ENCODE measurements at places on chromosomes 5 and 9. TPM values are rescaled to one million over a fixed set of nuclear protein-coding genes. Genes with fewer than 3 reads are reported as not detected.

The LCN12 gene
- 1.4 TPM for total RNA-seq

DNA sequence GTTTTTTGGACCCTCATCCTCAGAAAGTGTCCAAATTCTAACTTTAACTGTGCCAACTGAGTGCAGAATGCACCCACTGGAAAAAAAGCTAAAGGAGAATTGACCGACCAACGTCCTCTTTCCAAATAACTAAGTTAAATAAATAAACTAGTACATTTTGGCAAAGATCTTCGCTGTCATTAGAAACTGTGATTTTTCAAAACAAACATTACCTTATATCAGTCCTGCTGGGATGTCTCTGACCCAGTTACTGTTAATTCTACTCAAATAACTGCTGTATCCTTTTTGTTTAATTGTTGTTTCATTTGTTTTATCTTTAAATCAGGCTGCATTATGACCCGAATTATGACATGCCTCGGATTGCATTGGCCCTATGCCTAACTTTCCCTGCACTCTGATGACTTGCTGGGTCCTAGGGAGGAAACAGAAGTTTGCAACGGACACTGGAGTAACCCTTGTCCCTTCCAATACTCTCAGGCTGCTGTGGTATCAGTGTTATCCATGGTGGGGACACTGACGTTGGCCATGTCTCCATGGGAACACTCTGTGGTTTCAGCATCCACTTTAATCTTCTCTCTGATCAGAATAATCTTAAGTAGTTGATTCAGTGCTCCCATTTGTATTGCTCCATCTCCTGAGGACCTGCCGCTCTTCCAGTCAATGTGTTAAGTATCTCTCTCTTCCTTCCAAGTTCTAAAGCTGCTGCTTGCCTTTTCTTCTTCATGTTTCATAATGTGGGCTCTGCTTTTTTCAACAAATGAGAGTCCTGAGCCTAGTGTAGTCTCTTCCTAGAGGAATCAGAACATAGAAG, 11.1 kb upstream of the IFNA5 start:
- H3K27me3 ChIP-seq, result peaks cover 2% of the 10 kb centered on the region
- peaks cover 2% of the 10 kb centered on the region for H3K36me3 ChIP-seq
- no peak overlapping the region for H3K27ac ChIP-seq

GRCh38 chr9:108311745-108312144, 544.0 kb downstream of the ACTL7B start:
- no peak overlapping the region for H3K27ac ChIP-seq
- no peaks in the 10 kb centered on the region for H3K4me1 ChIP-seq

The PAX5 gene
- 0.94 TPM for total RNA-seq

- no peak overlapping the region for H3K27ac ChIP-seq
- H3K36me3 ChIP-seq, result no peaks in the 10 kb centered on the region
- no peaks in the 10 kb centered on the region for H3K4me1 ChIP-seq
- H3K4me3 ChIP-seq, result no peak overlapping the region
- DNase-seq, result no peak
Measured at GRCh38 chr5:98694902-98695301, 78.6 kb upstream of the RGMB start.

The RALGPS1 gene
- 10.3 TPM for total RNA-seq

DNA sequence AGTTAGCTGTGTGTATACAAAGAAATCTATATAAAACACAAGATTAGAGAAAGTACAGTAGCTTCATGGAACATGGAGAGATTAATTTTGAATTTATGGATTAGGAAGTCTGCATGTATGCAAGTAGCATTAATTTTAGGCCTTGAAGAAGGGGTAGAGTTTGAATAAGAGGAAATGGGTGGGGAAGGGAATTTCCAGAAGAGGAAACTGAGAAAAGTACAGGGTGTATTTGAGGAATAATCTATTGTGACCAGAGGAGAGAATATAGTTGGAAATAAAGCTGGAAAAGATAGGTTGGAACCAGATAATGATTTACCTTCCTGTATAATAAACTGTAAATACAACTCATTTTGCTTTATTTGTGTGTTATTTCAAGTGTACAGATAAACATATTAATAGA, 53.6 kb downstream of the CWC27 start:
- no peak overlapping the region for H3K4me3 ChIP-seq
- no peaks in the 10 kb centered on the region for H3K4me1 ChIP-seq
- no peaks in the 10 kb centered on the region for H3K27me3 ChIP-seq
- no peak for DNase-seq

The DMGDH gene
- total RNA-seq, result 1.2 TPM

DNA sequence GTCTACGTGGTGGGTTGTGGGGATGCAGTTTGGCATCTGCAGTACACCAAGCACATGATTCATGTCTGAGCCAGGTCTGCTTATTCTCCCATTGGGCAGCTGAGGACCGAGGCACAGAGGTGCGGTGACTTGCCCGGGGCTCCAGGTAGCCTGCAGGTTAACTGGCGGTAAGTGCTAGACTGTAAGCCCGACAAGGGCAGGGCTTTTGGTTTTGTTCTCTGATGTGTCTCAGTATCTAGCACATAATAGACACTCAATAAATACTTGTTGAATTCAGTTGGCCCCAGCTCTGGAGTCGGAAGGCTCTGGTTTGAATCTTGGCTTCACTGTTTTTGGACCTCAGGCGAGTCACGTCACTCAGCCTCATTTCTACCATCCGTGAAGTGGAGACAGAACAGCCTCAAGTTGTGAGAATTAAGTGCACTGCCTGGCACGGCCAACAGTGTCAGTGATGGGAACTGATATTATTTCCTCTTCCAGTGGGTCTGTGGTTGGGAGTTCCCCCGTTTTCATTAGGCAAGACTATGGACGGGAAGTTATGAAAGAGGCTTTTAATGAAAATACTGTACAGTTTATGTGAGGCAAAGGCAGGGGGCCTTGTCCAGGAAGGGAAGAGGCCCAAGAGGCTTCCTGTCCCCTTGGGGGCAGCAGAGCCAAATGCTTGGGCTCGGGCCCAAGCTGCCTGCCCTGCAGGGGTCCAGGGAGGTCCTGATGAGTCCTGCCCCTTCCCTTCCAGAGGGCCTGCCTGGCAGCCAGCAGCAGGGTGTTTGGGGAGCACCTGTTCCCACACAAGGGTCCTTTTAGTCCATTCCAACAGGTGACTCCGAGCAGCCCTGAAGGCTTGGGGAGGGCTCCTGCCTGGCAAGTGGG, 3.3 kb downstream of the PRELID1 start:
- H3K27me3 ChIP-seq, result no peaks in the 10 kb centered on the region
- no peak for DNase-seq
